ENCODE measurements at places on chromosomes 12 and 14.

GRCh38 chr12:114286145-114286544 lies 119.8 kb downstream of the TBX5 start:
- DNase-seq: no peak

- DNase-seq: no peak
Measured at GRCh38 chr12:111330800-111331752, 37.8 kb downstream of the PHETA1 start.

GRCh38 chr12:34602213-34602940 lies 580.1 kb downstream of the ALG10 start:
- DNase-seq: no peak

DNA sequence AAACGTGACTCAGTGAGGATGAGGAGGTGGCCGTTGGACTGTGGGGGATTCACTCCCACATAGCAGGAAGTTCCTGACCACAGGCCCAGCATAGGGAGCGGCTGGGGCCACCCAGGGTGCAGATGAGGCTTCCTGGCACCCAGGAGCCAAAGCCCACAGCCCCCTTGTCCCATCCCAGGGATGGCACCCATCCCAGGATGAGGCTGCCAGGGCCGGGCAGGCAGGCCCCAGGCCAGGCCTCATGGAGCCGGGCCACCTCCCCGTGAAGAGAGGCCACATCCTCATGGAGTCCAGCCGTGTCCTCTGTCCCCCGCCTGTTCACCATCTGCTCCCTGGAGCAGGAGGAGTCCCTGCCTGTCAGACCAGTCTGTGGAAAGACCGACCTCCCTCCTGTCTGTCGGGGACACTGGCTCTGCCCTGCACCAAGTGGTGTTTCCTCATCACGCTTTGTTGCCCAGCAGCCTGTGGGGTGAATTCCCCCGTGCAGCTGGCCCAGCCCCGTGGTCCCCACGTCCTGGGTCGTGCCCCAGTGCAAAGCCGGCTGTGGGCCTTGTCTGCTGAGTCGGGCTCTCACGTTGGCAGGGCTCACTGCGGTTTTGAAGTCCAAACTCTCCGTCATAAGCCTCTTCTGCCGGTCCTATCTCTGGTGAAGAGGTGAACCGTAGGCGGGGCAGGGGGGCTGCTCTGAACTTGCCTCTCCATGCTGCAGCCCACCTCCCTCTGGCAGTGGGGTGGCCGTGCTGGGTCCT lies 24.5 kb downstream of the MMP17 start:
- no peak for DNase-seq

- DNase-seq: peak; percentile 43
Measured at GRCh38 chr12:105030820-105031807, 45.0 kb downstream of the NOPCHAP1 start.

DNA sequence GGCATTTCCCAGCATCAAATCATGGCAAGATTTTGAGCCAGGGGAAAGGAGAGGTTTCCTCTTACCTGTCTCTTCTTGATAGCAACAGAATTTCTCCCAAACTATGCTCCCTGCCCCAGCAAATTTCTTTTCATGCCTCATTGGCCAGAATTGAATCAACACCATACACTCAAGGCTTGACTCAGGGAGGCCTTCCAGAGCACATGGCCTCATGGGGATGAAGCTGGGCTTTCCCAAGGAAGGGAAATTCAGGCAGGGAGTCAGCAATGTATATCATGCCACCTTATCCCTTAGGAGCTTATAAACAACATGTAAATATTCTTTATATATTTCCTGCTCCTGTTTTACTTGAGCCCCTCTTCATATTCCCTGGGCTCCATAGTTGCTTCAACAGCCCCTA lies 62.1 kb downstream of the ARF6 start:
- no peak for DNase-seq

DNA sequence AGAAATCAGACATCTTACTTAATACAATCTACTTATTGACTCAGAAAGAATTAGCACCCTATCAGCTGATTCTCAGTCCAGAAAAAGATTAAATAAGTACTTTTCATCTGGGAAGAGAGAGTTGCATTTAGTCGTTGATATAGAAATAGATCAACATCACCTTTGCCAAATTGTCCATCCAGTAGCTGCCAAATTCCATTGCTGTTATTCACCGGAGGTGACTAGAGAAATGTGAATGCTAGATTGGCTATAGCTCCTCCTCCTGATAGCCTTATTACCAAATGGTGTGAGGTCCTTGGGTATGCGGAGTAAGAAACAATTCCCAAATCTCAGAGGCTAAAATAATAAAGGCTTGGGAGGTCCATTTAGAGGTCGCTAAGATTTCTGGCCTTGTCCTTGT lies 723.3 kb upstream of the FLRT2 start:
- DNase-seq: no peak

GRCh38 chr14:21631084-21631483 lies 3.7 kb downstream of the OR10G2 start:
- DNase-seq: no peak

- no peak for DNase-seq
Measured at GRCh38 chr12:103924761-103925641, 5.2 kb upstream of the HSP90B1 start.

DNA sequence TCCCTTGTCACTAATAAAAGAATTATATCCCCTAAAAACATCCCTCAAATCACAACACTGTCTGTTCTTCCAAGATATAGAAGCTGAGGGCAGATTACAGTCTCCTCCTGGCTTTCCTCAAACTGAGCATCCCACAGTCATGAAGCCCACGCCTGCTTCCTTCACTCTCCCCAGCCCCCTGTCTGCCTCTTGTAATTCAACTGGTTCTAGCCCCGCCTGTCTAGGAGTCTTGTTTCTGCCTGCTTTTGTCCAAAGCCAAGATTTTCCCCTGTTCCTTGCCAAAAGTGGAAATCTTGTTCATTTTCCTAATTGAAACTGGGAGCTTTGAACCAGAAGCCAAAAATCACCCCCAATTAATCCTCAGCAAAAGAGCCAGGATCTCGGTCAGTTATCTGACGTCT lies 35.9 kb upstream of the PWP1 start:
- DNase-seq: no peak

- no peak for DNase-seq
Measured at GRCh38 chr12:121793440-121793837, at the start of gene RHOF. TSS of gene RHOF (minus strand) at chr12:121793688. CDS start at chr12:121793633, 55 bp downstream.

- DNase-seq: no peak
Measured at GRCh38 chr14:34671716-34672115, 41.8 kb upstream of the SNX6 start.

- no peak for DNase-seq
Measured at GRCh38 chr14:73943083-73943482, 6.8 kb downstream of the FAM161B start.

- DNase-seq: no peak
Measured at GRCh38 chr14:91371011-91371989, 46.3 kb downstream of the CCDC88C start.

DNA sequence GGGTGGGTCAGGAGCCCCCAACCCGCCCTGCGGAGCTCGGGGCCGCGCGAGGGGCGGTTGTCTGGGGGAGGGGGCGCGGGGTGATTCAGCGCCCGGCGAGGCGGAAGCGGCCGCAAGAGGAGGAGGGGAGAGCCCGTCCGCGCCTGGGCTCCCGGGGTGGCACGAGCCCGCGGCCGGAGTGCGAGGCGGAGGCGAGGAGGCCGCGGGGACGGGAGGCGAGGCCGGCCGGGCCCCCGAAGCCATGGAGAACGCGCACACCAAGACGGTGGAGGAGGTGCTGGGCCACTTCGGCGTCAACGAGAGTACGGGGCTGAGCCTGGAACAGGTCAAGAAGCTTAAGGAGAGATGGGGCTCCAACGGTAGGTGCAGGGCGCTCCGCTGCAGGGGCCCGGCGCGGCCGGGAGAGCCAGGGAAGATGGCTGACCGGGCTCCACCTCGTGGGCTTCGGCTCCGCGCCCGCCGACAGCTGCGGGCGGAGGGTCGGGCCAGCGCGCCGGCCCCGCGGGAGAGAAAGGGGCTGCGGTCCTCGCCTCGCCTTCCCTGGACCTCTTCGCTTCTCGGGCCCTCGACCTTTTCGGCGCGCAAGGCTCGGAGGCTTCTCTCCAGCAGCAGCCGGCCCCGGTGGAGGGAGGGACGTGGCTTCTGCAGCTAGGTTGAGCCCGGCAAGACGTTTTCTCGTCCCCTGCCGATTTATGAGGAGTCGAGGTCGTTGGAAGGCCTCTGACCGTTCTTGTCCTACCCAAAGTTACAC lies 677 bp downstream of the ATP2A2 start:
- DNase-seq: no peak

GRCh38 chr12:11568762-11569478 lies 80.6 kb upstream of the ETV6 start:
- DNase-seq: no peak

DNA sequence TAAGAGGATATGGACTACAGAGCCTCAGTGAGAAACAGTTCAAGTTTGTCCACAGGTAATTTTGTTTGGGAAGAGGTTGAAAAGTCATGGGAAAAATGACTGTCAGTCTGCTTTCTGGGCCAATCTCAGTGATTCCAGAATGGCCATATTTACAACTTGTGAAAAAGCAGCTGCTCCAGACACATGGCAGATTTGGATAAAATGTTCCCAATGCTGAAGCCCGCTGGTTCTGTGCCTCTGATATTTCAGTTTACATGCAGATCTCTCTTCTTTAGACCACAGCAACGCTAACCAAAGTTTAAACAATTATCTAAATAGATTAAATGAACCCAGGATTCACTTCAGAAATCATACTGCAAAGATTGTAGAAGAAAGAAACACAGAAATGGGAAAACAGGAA lies 222.8 kb downstream of the SOX5 start:
- DNase-seq: no peak

GRCh38 chr12:106753526-106753925 lies 21.0 kb upstream of the RIC8B start:
- no peak for DNase-seq

DNA sequence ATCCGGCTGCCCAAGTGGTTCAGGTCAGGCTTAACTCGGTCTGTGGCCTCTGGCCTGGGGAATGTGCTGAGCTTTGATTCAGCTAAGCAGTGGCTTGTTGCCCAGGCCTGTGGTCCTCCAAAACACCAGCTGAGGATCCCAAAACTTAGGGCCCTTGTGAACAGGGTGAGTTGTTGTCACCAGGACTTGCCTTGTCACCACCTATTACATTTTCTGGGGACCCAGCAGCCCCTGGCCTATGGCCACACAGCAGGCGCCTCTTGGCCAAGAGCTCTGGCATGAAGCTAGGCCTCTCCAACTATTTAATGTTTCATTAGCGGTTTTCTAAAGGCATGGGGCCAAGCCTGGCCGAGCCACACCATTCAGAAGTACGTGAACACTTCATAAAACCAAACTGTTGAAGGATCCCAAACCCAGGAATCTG lies 343.7 kb downstream of the CACNA1C start:
- no peak for DNase-seq

GRCh38 chr12:57216014-57216911 lies at the start of gene NXPH4:
TSS of gene NXPH4 (plus strand) at chr12:57216794. CDS start at chr12:57216970, 176 bp downstream.
- DNase-seq: no peak

GRCh38 chr14:76498976-76499375 lies 123.0 kb downstream of the ESRRB start:
- DNase-seq: no peak

- no peak for DNase-seq
Measured at GRCh38 chr12:31300783-31301182, 25.2 kb downstream of the SINHCAF start.

DNA sequence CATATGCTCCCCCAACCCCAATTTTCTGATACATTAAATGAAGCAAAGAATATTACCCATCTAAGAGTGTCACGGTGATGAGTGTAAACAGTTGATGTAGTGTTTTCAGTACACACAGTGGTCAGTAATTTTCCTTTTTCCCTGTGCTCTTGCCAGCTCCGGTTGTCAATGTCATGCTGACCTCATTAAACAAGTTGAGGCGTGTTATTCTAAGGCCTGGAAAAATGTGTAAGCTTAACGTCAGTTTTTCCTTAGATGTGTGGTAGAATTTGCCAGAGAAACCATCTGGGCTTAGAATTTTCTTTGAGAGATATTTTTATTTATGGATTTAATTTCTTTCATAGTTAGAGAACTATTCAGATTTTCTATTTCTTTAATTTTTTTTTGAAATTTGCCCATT lies 11.7 kb upstream of the SERPINA6 start:
- DNase-seq: no peak
